ENCODE measurements at places on chromosomes 7 and 10.

DNA sequence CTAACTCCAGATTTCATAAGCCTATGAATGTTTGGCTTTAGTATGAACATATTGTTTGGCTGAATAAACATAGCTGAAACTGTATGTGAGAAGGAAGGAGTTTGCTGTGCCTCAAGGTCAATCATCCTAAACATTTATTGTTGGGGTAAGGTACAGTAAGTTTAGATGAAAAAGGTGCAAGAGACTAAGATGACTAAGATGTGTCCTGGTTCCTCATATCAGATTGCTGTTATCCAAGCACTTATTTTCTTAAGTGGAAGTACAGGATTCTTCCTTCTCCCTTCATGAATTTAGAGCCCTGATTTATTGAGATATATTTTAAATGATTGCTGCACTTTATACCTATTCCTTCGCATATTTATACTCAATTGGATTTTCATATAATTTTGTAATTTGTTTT is 12.2 kb downstream of the MDFIC start:
- no peak for DNase-seq

DNA sequence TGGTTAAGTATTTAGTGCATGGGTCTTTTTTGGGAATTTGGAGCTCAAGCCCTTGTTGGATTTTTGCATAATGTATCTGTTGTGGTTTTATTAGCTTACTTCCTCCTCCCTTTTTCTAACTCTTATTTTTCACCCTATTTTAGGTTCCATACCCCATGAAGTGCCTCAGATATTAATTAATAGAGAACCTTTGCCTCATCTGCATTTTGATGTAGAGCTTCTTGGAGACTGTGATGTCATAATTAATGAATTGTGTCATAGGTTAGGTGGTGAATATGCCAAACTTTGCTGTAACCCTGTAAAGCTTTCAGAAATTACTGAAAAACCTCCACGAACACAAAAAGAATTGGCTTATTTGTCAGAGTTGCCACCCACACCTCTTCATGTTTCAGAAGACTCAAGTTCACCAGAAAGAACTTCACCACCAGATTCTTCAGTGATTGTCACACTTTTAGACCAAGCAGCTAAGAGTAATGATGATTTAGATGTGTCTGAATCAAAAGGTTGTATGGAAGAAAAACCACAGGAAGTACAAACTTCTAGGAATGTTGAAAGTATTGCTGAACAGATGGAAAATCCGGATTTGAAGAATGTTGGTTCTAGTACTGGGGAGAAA is 28.0 kb downstream of the SIRT1 start:
- no peak for DNase-seq

DNA sequence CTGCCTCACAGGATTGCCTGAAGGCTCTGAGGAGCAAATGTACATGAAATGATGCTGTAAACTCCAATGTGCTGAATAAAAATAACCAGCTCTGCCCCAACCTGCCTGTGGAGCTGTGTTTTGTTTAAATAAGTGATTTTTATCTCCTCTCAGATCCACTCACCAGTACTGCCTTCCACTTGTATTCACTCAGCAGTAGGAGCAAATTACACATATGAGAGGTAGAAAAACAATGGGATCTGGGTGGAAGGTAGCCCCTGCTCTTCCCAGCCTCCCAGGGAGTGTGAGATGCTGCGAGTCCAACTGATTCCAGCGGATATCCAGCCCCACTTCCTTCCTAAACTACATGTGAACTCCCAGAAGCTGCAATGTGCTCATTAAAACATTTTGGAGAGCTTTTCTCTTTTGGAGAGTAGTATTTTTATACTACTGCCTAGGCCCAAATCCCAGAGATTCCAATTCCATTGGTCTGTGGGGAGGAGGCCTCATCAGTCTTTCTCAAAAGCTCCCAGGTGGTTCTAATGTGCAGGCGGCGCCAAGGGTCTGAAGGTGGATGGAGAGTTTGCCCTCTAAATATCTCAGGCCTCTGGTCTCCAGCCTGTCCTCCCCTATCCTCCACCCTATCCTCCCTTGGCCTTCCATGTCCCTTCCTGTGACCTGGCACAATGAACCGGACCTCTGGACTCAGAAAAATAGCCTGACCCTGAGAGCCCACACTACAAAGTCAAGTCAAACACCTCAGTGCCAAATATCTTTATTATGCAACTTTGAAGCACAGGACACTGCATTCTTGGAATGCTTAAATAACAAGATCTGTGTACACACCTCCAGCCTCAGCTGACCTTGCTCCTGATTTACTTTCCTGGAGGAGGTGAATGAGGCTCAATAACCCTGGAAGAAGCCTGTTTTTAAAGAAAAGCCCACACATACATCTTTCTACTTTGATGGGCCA is 46.2 kb downstream of the CPVL start:
- DNase-seq, result no peak

DNA sequence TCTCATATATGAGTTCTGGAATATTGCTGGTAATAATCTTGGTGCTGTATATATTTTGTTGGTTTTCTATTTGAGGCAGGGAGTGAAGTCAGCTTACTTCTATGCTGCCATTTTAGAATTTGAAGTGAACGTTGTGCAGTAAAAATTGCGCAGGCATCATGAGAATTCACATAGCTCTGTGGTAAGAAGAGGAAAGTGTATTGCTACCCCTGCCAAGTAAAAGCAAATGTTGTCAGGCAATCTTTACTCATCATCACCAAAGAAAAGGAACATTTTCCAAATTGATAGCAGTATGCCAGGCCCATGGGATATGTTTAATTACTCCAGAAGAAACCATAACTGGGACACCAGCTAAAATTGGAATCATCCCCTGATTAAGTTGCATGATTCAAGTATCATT is 13.4 kb downstream of the FEZF1 start:
- no peak for DNase-seq

GRCh38 chr7:50400114-50400513 is 50.0 kb downstream of the FIGNL1 start:
- no peak for DNase-seq

DNA sequence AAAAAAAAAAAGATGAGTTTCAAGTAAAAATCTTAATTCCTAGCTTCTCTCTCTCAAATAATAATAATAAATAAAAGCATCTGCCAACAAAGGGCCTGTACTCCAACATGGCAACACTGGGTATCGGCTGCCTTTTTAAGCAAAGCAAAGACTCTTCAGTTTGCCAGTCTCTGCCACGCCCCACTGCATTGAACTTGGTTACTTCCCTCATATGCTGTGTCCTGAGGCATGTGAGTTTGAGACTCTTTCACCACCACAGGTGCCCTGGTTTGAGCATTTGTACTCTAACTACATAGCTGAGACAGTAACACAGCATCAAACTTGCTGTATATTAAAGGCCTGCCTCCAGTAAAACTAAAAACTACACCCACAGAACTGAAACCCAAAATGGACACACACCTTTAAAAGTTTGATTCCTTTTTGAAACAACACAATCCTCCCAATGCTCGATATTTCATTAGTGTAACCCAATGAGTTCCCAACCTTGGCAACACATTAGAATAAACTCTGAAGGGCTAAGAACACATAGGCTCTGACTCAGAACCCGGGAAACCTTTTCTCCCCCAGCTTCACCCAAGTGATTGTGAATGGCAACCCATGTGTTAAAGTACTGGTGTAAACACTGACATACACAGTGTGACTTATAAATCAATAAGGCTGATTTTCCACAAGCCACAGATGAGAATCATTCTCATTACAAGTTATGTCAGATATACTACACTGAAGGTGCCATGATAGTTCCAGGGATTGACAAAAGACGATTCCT is 12.0 kb downstream of the JAZF1 start:
- DNase-seq, result no peak

GRCh38 chr10:60238759-60239100 is 150.9 kb downstream of the ANK3 start:
- DNase-seq, result no peak

- DNase-seq, result peak; percentile 6
These were observed 48.3 kb downstream of the ZNF783 start for GRCh38 chr7:149310113-149310836.

DNA sequence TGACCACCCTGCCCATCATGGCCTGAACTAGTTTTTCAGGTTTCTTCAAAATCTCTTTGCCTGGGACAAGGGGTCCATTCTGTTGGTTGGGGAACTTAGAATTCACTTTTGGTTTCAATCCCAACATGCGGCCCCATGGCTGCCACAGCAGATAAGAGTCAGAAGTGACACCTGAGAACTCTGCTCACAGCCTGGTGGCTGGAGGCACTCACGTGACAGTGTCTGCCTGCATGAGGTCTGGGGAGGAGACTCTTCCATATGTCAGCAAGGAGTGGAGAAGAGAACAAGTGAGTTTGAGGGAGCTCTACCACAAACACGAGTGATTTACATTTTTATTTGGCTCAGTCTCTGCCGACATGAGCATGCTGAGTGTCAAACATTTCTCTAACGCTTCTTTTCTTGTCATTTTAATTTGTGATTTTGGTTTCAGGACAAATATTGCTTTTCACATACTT is 370.4 kb downstream of the TNS3 start:
- no peak for DNase-seq

DNA sequence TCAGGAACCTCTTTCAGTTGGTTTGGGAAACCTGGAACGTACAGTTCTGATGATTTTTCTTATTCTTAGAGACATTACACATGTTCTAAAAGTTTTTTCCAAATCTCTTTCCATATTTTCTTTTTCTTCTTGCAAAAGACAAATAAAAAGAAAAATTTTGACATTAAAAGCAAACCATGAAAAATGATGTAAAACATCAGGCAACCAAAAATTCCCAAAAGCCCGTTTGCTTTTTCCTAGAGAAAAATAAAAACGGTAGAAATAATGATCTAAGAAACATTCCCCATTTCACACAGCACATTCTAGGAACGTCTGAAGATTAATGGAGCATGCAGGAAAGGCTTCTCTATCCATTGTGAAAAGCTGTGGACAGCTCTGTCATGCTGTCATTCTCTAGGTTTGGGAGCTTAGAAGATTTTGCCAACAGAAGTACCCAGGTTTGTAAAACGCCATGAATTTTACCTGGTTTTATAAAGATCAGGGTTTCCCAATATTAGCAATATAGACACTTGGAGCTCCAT is 11.2 kb upstream of the PRTFDC1 start:
- no peak for DNase-seq

DNA sequence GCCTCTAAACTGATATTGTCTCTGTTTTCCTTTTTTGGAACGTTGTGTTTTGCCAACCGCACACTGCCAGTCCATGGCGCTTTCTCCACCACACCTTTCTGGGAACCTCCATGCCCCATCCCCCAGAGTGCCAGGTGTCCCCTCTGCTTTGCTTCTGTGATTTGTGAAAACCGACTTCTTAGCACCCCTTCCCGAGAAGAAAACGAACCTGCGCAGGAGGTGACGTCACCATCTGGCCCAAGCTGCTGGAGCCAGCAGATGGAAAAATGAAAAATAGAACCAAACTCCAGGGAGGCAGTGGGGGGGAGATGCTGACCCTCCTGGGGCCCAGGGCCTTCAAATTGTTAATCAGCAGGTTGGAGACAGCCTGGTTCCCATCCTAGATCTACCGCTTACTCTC is 103.8 kb downstream of the HTR5A start:
- DNase-seq, result no peak

GRCh38 chr7:300048-300447 is 10.1 kb downstream of the FOXL3 start:
- no peak for DNase-seq

DNA sequence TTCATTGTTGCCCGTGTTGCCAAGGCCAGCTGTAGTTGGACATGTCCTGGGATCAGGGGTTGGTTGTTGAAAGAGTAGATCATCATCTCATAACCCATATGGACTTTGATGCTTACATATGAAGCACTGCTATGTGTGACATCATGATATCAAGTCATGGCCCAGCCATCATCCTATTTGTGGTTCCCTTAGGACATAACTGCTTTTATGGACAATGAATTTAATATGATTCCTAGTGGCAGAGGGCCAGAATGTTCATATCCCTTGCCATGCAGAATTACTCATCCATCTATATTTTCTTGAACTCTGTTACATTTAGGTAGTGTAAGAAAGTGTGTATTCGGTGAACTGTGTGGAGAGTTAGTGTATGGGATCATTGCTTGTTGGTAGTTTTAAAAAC is 343.9 kb upstream of the LRGUK start:
- DNase-seq, result no peak

DNA sequence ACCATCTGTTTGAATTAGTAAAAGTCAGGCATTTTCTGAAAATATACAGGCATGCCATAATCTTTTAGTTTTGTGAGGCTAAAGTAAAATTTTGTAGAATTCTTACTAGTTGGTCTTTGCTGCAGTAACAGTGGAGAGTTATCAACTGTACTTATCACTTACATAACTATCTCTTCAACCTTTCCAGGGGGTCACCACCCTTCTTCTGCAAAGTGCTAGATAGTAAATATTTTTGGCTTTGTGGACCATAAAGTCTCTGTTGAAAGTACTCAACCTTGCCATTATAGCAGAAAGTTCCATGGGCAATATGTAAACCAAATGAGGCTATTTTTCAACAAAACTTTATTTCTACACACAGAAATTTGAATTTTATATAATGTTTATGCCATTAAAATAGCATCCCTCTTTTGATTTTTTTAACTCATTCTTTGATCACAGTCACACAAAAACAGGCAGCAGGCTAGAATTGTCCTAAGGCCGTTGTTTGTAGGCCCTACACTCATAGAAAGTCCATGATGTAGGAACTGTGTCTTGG is 59.5 kb upstream of the KLF6 start:
- no peak for DNase-seq

DNA sequence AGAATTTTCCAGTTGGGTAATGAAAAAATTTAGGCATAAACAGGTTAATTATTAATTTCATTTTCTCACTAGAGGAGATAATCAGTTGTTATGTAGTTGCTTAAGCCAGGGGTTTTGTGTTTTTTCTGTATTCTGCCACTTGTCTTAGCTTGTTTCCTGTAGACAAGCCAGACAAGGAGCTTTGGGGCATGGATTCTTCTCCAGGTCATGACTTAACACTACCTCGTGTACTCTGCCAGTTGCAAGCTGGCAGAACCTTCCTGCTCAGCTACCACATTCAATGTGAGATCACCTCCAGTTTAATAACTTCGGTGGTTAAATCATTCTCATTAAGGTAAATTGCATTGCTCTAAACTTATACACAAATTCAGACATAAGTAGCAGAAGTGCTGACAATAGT is 1.8 kb downstream of the CCM2 start:
- DNase-seq, result no peak

DNA sequence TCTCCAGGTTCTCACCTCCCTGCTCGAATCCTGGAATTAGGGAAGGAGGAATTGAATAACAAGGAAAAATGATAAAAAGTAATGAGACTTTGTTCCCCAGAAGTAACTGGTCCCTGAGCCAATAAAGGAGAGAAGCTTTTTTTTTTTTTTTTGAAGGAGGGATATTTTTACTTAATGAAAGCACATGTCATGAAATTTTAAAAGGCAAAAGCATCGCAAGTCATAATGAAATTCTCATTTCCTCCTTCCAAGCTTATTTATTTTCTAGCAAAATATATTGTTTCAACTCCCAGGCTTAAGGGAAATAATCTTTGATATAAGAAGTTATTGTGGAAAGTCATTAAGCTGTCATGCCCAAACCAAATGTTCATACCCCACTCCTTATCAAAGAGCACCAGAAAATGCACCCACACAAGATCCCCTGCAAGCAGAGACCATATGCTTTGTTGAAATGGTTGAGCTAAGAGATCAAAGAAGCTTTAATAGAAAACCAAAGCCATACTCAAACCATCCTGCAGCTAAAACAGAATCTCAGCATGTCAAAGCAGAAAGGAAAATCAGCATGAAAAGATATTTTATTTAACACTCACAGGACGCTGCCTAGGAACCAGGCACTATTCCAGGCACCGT is 16.7 kb upstream of the ABCC2 start:
- DNase-seq, result no peak

GRCh38 chr10:132444877-132445351 is 47.9 kb downstream of the PWWP2B start:
- DNase-seq, result no peak

- no peak for DNase-seq
These were observed 773.3 kb downstream of the GRID1 start for GRCh38 chr10:85593226-85593772.
